ENCODE measurements at places on chromosomes 4 and X. TPM values are rescaled to one million over a fixed set of nuclear protein-coding genes. Genes with fewer than 3 reads are reported as not detected.

CT45A3 gene
- total RNA-seq, result 0.12 TPM

CCSER1 gene
- total RNA-seq, result not detected

ZCCHC12 gene
- 0.38 TPM for total RNA-seq

CXorf51B gene
- not detected for total RNA-seq

HCCS gene
- 56.5 TPM for total RNA-seq
